H9 (cell line): ENCODE measurements at places on chromosomes 2 and 18. TPM values are rescaled to one million over a fixed set of nuclear protein-coding genes. Genes with fewer than 3 reads are reported as not detected.

The REG1B gene
- not detected in 2 replicates for total RNA-seq

DNA sequence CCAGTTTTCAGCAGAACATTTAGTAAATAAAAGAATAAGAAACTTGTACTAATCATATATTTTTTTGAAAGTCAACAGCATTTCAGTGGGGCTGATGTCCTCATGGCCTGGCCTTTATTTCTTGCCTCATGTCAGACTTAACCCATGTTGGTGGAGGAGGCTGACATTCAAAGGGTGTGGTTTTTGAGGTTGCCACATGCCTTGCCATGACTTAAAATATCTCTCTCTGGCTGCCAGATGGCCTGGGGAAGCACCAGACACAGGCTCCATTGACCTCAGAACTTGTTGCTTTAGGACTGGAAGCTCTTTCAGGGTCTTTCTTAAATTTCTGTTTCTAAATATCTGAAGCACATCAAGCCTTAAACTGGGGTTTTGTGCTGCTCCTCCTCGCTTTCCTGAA is 32.5 kb upstream of the CD28 start:
- DNase-seq: no peak

The CYRIA gene
- 2.2 and 2.3 TPM in 2 replicates for total RNA-seq

- DNase-seq: no peak
Measured at GRCh38 chr2:176284461-176285049, 15.3 kb downstream of the MTX2 start.

GRCh38 chr2:61671561-61672315 is 133.6 kb upstream of the XPO1 start:
- no peak for DNase-seq

DNA sequence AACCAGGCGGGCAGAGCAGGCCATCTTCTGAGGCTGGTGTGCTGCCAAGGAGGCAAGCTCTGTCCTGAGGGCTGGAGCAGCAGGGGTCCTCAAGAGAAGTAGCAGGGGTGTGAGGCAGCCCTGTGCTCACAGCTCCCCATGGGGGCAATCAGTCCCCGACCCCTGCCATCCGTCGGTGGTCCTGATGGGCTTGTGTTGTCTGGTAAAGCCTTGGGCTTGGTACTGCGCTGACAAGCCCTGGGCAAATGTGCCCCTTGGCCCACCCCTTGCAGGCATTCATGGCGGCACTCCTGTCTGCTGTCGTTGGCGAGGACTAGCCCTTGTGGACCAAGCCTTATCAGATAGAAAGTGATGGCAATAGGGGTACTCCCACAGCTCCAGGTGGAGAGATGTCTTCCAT is 22.6 kb upstream of the SCLY start:
- no peak for DNase-seq

The CYP27A1 gene
- 3.1 and 3.4 TPM in 2 replicates for total RNA-seq
